ENCODE measurements at places on chromosomes 5 and 9.

DNA sequence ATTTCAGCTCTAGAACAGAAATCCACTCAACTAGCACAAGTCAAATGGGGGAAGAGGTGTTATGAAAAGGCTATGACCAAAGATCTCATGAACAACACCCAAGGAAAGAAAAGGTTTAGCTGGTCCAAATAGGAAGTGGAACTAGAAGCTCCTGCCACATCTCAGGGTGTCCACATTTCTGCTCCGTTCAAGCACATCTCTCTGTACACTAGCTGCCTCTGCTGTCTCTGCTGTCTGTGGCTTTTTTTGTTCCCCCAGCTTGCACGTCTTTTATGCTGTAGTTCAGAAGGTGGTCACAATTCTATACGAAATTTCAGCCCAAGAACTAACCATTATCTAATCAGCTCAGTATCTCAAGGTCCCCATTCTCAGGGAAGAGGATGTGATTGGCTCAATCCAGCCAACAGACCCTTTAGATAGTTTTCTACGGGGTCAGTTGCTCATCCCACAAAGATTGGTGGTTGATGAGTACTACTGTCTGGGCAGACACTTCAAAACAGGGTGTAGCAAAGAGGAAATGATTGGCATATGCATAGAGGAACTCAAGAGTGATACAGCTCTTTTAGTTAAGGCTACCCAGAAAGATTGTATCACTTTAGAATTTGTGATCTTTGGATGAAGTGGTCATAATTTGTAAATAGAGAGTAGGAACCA is 44.0 kb downstream of the FANCC start:
- DNase-seq: no peak

DNA sequence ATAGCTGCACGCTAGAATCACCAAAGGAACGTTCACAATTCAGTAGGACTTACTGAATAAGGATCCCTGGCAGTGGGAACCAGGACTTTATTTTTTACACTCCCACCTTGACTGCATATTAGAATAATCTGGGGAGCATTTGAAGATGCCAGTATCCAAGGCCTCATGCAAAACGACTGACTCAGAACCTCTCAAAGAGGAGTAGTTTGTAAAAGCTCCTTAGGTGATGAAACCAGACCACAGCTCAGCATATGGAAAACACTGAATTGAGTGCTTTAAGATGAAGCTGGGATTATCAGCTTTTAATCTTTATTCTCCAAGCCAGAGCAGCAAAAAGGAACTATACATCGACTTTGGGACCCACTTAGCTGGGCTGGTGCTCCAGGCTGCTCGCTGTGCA is 288.3 kb downstream of the MLLT3 start:
- DNase-seq: no peak

DNA sequence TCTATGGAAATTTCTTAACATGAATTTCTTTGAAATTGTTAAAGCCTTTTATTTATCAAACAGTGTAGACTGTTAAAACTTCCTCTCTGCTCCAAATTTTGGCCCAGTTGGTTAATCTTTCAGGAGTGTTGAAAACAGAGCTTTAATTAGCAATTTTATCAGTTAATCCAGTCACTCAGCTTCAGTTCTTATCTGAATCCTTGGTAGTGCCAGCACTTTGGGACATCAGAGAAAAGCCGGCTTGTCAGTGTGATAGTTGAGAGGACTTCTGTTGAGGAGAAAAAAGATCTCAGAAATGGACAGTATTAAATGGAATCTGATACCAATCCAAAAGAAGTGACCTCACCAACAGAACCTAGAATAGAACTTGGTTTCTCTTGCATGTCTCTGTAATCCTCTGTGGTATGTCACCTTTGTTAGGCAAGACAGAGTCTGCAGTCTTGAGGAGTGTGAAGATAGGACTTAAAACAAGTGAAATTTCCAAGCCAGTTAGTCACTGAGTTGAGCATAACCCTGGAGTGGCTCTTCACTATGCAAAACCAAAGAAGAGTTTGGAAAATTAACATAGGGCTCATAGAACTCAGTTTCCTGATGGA is 251.8 kb downstream of the NNT start:
- DNase-seq: no peak

DNA sequence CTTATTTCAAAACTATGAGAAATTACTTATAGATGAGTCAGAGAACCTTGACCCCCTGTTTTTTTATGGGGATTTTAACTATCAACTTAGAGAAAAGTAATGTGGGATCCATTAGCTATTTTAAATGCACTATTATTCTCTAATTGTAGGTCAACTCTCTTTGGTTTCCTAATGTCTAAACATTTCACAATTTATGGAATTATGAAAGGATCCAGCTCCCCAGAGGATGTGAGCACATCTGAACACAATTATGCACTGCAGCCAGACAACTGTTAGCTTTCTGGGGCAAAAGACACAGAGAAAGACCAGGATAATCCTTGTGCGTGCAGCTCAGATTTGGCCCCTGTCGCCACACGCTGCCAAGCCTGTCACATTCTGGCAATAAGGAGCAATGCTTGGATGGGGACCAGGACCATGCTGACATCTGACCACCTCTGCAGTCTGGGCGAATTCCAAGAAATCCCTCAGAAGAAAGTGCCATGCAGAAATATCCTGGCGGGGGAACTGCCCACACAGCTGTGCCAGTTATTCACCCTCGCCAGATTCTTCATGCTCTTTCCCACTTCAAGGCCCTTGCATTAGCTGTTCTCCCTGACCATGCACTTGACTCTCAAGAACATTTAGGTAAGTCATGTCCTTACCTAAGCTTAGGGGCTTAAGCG is 22.2 kb upstream of the CMBL start:
- peak; percentile 42 for DNase-seq

GRCh38 chr5:154740957-154741356 is 14.2 kb upstream of the LARP1 start:
- peak; percentile 78 for DNase-seq

- DNase-seq: no peak
Observed at GRCh38 chr9:137892424-137893191, 15.0 kb downstream of the CACNA1B start.

DNA sequence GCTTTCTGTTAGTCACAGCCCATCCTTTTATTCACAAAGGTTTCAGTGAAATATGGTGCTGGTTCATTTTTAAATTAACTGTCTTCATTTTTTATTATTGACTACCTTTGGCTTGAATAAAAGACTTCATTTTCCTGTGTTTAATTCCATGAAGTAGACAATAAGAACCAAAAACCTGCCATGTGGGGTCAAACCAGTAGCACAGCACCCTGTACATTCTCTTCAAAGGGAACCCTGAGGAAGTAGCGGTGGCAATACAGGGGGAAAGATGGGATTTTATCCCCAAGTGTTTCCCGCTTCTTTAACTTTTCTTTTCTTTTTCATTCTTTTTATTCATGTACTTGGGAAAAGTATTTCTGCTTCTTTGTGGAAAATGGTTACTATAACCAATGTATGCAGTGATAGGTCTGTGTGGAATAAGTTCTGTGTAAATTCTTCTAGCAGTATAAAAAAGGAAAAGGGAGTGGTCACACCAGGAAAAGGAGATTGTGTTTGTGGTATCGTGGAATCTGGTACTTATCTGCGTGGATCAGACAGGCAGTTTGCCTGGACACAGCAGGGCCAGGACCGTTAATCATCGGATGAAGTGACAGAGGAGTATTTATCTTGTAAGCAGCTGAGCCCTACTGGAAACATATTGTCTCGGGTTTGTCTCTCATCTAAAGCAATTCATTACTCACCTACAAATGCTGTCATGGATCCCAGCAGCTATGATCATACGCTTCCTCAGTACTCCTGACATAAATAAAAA is 94.2 kb downstream of the PPIC start:
- DNase-seq: no peak

DNA sequence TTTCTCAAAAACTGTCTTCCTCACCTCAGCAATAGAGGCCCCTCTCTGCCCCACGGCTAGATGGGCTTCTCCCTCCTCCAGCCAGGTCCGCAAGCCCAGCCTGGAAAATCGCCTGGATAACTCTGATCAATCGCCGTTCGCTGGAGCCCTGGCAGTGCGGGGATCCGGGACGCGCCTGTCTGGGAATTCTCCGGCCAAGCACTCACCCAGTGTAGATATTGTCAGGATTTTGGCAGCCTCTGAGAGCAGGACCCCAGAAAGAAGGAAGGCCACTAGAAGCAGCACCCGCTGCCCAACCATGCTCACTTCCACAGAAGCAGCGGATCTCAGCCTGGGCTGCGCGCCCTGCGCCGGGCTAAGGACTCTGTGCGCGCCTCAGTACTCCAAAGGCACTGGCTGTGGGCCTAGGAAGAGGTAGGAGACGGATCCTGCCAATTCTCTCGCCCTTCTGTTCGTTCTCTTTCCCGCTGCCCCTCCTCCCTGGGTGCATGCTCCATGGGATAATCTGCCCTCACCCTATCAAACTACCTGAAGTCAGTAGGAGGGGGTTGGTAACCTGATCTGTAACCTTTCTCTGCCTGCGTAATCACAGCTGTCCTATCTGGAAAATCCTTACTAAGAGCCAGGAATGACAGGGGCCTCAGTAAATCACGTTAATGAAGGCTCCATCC is at the start of gene UGT3A1:
Gene UGT3A1 (minus strand): TSS at position 450 of the 671 bp plus-strand sequence. CDS start 150 bp downstream, at position 300.
- no peak for DNase-seq

DNA sequence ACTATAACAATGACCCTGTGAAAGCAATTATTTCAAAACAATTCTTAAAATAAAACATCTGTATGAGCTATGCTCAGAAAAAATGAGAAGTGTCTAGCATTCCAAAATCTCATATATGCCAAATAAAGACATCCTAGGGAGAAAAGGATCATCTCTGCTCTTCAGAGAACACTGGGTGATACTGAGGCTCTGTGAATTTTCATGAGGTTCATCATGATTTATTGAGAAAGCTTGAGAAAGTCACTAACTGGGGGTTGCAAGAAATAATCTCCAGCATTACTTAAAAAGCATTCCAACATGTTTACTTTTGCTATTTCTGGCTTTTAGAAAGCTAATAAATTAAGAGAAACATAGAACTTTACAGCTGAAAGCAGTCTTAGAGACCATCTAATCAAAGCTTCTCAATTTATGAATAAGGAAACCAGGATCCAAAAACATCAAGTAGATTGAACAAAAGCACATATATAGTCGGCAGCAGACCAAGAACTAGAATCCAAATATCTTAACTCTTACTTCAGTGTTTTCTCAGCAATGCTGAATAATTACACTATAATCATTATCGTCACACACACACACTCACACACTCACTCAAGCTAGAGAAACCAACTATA is 372.8 kb downstream of the NR2F1-AS1 start:
- DNase-seq: no peak

DNA sequence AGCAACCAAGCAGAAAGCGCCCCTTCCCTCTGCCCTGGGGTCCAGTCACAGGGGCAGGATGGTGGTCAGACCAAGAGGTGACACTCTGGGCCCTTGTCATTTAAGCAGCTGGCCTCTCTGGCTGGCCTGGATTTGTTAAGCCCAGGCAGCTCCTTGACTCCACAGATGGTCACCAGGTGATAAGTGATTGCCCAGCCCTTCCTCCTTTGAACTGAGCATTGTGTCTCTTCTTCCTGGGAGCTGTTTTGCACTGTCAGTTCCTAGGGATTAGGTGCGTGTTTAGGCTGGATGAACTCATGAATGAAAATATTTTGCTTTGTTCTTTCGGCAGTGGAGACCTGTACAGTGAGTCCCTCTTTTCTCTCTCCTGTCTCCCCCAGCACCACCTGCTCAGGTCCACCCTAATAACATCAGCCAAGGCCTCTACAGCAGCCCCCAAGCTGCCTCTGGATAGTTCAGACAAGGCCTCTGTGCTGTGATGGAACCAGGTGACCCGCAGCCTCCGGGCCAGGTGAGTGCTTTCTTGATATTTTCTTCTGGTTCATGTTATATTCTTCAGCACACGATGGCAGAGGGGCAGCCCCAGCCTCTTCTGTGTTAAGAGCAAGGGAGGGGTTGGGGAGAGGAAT is 139.7 kb upstream of the PITX1 start:
- no peak for DNase-seq

- DNase-seq: peak; percentile 42
Observed at GRCh38 chr9:124505006-124505900, 1.9 kb downstream of the NR5A1 start.

GRCh38 chr5:73822989-73823339 is 197.0 kb downstream of the ARHGEF28 start:
- DNase-seq: no peak

DNA sequence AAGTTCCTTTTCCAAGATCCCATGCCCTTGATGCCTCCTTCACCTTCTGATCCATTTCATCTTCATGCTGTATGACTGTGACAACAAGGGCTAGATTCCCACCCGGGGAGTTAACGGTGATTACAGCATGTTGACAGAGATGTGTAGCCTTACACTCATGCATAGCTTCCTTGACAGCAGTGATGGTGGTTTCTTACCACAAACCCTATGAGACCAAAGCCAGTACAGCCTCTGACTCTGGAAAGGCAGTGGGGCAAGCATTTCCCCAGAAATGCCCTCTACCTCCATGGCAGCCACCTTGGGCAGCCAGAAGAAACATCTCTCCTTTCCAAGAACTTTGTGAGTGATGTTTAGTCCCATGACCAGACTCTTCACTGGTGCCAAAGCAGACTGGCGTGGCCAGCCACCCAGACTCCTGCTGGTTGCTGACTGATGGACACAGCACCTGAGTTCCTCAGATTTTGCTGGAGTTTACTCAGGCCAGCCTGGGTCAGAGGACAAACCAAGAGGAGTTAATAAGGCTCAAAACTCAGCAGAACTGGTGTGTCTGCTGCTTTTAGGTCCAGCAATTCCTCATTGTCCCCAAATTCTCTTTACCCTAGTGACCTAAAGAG is 199.7 kb upstream of the SLC27A6 start:
- DNase-seq: no peak

DNA sequence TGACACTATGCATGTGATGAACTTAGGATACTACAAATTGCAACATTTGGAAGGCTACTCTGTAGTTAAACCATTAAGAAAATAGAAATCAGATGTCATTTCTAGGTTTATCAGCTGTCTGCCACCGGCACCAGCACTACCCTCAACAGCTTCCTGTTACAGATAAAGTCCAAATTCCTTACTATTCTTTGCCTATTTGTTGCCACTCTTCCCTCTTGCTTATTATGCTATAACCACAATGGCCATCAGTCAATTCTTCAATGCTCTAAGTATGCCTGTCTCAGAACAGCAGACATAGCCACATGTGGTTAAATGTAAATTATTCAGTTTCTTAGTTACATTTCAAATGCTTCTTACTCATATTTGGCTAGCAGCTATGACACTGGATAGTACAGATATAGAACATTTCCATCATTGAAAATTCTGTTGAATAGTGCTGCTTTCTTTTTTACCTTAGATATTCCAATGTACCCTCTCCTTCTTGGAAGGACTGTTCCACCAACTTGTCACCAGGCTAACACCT is 21.0 kb downstream of the DHX29 start:
- no peak for DNase-seq

GRCh38 chr5:143271431-143271830 is 132.1 kb downstream of the NR3C1 start:
- DNase-seq: no peak

GRCh38 chr9:100927763-100928162 is 100.8 kb upstream of the PLPPR1 start:
- no peak for DNase-seq

DNA sequence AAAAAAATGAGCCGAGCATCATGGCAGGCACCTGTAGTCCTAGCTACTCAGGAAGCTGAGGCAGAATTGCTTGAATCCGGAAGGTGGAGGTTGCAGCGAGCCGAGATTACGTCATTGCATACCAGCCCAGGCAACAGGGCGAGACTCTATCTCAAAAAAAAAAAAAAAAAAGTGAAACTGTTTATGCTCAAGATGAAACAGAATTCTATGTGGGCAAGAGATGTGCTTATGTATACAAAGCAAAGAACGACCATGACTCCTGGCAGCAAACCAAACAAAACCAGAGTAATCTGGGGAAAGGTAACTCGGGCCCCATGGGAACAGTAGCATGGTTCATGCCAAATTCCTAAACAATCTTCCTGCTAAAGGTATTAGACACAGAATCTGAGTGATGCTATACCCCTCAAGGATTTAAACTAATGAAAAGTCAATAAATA is 32.6 kb upstream of the PLAC8L1 start:
- DNase-seq: no peak

- DNase-seq: peak; percentile 48
Observed at GRCh38 chr5:136174021-136174659, 18.8 kb downstream of the SMIM32 start.

Measured in SK-N-SH (cell line).